Stimulated activated CD4-positive, alpha-beta T cell treated with anti-CD3 and anti-CD28 coated beads, Interleukin-2, amount 100 ng/mL, for 4 hours (primary cell): ENCODE measurements at places on chromosomes 3 and 15.
A peak's percentile ranks its signal among the peaks of the same experiment; 100 is the strongest.

DNA sequence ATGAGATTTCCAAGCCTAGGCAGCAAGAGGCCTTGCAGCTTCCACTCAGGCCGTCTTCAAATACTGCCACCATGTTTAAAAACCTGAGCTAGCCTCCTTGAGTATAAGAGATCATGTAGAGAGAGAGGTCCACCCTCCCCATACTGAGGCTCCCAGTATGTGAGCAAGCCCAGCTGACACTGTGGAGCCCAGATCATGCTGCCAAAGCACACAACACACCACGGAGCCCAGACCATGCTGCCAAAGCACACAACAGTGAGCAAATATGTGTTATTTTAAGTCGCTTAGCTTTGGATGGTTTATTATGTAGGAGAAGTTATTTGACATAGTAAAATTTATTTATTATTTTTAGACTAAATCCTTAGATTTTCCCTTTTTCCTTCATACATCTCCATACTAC, 333.7 kb downstream of the CTNNB1 start:
- no peak for DNase-seq

- no peak for DNase-seq
Observed at GRCh38 chr15:95644100-95644875, 686.2 kb upstream of the NR2F2 start.

DNA sequence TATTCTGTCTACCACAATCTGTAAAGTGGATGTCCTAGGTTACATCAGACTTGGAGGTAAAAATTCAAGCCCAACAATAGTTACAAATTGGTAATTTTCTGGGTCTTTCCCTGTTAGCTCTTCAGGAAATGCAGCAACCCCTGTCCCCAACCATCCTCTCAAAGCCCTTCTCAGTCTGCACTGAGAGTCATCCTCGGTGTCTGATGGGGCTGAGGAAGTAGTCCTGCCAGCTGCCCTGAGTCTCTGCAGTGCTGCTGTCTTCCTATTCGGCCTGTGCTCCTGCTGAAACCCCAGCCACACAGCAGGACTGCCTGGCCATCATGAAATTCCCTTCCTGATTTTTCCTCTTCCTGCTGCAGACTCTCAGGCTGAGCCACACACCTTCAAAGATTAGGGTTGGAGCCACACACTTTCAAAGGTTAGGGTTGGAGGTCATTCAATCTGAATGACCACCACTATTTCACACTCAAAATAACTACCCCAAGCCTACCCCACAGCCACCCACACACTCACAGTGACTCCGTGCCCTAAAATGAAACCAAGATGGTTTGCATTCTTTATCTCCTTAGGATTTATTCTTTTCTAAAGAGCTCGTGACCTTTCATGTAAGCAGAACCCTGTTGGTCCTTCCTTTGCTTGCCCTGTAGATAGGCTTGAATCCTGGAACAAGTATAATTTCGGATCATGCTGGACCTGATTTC, 17.6 kb downstream of the TRIM42 start:
- no peak for DNase-seq

DNA sequence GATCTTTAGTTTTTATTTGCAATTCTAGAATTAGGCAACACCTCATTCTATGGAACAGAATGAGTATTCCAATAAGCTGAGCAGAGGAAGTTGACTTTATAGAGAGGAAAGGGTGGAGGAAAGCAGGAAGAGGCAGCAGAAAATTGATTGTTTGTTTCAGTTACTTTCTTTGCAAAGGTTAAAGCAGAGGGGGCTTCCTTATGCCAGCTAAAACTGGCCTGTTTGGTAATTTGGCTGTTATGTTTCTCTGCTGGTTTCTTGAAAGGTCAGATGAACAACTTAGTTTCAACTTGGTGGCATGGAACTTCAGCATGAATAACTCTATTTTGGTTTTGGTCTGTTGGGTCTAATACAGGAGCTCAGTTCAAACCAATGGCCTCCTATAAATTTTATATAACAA, 190.9 kb upstream of the IL12A start:
- DNase-seq, result no peak

GRCh38 chr3:156474560-156475389, 80.1 kb downstream of the SSR3 start:
- no peak for DNase-seq

- no peak for DNase-seq
Observed at GRCh38 chr3:118477768-118478167, 556.9 kb downstream of the IGSF11 start.

DNA sequence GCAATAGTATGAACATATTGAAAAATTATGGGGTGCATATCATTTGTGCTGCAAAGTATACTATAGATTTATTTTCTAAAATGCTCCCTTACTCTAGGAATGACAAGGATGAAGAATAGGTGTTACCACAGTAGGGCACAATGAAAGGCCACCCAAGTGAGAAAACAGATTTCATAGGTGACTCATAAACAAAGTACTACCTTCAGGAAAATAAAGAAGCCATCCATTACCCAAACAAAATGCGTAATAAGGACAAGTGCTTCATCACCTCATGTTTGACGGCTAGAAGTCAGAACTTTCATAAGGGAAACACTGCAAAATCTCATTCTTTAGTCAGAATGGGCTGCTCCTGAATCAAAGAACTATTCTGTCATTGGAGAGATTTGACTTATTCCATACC, 116.6 kb downstream of the MFSD1 start:
- DNase-seq, result no peak

- DNase-seq, result peak; percentile 64
Observed at GRCh38 chr3:187025254-187025655, 94.9 kb downstream of the ST6GAL1 start.

DNA sequence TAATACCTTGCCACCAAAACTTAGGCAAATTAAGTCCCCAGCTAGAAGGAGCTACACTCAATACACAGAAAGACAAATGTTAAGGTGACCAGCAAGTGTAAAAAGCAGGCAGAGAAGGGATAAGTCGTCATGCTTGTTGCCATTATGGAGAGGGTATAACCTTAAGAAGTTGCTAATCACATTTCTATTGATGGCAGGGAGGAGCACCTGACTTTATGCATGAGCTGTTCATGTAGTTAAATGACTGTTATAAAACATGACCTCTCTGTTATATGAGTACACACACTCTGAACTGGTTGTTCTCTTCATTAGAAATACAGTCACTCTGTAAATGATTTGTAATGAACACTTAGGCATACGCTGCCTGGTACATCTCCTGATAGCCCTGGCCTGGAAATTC, 6.6 kb upstream of the CCNL1 start:
- DNase-seq, result no peak

GRCh38 chr3:178146406-178146831, 389.8 kb upstream of the KCNMB2 start:
- no peak for DNase-seq
